ENCODE measurements at places on chromosomes 2 and 18.

DNA sequence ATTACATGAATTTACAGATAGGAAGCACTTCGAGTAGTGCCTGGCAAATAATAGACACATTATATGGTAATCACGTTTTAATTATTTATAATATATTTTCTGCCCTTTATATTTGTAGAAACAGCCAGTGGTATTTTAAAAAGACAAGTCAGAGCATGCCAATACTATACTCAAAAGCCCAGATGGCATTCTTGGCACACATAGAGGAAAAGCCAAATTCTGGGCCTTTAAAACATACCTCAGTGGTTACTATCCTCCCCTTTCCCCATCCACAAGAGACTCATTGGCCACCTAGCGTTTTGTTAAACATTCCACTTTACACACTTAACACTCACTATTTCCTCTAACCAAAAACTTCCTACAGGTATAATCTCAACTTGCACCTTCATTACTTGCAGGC, 63.3 kb upstream of the ZNF804A start:
- no peak for DNase-seq

GRCh38 chr2:127361929-127362885, 25.6 kb downstream of the MAP3K2 start:
- no peak for DNase-seq

- no peak for DNase-seq
Measured at GRCh38 chr18:66264130-66264529, 339.8 kb downstream of the CDH19 start.

DNA sequence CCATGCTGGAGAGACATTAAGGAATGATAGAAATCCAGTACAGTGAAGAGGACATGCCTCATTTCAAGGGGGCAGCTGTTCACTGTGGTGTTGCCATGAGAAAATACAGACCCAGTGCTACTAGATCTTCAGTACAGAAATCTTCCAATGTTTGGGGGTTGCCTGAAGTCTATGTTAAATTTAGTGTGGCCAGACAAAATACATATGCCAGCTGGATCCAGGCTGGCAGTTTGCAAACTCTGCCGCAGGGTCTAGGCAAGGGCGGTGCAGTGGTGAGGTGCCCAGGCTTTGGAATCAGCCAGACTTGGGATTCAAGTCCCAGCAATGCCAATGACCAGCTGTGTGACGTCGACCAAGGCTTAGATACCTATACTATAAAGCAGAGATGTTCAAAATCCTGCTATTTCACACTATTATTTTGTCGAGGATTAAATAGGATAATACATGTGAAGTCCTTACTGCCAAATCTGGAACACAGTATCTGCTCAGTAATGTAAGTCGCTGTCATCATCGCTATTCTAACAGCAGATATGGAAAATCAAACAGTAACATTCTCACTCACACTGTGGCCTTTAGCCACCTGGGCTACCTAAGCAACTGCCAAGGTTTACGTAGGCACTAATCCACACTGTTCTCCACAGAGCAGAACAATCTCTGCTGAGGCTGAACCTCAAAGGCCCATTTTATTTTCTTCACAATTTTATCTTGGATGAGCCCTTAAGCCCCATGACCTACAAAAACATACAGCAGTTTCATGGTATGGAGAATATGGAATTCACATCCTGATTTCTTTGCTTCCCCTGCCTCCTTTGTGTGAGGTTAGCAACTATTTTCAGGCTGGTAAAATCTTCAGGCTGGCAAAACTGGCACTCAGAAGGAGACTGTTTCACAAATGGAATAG, 5.9 kb upstream of the TMSB10 start:
- no peak for DNase-seq

GRCh38 chr2:48607307-48608014, 10.2 kb upstream of the GTF2A1L start:
- no peak for DNase-seq

- no peak for DNase-seq
Measured at GRCh38 chr2:238587776-238588660, 161.3 kb downstream of the ASB1 start.

DNA sequence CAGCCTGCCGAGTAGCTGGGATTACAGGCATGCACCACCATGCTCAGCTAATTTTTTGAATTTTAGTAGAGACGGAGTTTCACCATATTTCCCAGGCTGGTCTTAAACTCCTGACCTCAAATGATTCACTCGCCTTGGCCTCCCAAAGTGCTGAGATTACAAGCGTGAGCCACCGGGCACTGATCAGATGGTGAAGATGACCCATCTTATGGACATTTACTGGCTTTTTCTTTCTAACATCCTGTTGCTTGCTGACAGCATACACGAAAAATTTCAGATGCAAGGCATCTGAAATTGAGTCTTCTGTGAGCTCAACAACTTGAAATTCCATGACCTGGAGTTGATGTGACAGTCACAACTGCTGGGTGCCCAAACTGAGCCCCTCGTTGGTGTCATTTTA, 859.5 kb upstream of the CNTNAP5 start:
- DNase-seq, result no peak

DNA sequence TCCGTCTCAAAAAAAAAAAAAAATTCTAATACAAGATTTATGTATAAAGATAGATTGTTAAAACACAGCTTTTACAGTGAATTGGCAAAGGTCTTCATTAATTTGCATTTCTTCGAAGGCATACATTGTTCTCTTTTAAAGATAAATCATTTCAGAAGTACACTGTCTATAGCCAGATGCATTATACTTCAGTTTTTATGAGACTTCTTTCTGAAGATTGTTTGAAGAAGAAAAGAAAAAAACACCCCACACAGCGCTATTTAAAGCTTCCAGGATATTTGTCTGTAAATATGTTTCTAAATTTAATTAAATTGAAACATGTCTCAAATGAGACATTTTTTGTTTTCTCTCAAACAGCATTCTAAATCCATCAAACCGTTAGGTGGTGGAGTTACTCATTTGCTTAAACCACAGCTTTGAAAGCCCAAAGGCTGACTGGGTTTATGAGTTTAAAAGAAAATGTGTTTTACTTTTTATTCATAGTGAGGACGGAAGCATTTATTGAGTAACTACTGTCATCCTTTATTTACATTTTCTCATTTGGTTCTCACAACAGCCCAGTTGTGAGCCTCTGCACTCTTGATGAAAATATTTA, 42.4 kb upstream of the C1GALT1C1L start:
- no peak for DNase-seq

DNA sequence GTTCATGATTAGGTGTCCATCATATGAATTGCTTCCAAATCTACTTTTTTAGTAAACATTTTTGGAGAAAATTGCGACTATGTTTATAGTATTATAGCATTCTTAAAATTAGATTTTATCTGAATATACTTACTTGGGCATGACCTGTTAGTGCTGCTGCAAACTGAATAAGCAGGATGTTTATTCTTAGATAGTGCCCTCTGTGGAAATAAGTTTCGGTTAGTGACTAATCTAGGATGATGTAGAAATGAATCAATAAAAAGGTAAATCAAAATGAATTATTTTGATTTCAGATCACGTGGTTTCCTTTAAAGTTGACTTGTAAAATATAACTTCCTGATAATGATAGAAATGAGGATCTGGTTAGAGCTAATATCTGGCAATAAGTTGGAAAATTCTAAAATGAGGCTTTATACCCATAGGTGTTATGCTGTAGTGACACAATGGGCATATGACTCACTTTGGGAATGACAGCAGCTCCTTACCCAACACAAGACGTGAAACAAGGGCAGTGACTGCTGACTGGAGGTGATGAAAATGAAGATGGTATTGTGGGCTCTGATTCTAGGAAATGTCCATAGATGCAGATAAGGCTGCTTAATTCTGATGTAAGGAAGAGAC, 165.8 kb upstream of the TCF4 start:
- no peak for DNase-seq

- DNase-seq, result no peak
Measured at GRCh38 chr2:228690681-228691080, 509.2 kb upstream of the SPHKAP start.

GRCh38 chr2:11534071-11534745, 363 bp downstream of the GREB1 start:
- DNase-seq, result no peak

- no peak for DNase-seq
Measured at GRCh38 chr2:200479692-200480265, 30.1 kb downstream of the KCTD18 start.

- DNase-seq, result no peak
Measured at GRCh38 chr2:129925381-129925780, 54.1 kb upstream of the RAB6C start.

DNA sequence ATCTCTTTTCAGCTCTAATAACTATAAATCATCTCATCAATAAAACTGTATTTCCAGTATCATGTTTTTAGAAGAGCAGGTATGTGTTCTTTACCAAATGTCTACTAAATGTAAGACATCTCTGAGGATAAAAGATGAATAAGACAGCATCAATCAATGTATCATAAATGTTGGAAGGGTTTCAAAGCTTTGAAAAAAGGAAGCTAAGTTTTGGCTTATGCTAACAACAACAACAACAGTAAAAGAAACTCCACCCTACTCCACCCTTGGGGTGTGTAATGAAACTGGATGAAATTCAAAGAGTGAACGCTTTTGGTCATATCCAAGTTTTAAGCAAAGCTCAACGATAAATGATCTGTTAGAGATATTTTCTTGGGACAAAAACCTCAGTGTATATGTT, 17.1 kb downstream of the PRKD3 start:
- no peak for DNase-seq

- DNase-seq, result no peak
Measured at GRCh38 chr18:27419646-27420045, 234.5 kb upstream of the CHST9 start.

DNA sequence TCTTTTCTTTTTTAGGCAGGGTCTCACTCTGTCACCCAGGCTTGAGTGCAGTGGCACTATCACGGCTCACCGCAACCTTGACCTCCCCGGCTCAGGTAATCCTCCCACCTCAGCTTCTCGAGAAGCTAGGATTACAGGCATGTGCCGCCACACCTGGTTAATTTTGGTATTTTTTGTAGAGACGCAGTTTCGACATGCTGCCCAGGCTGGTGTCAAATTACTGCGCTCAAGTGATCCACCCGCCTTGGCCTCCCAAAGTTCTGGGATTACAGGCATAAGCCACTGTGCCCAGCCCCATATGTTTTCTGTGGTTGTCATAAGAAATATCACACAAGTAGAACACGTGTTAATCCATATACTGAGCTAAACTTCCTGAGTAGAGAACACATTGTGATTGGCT, 14.6 kb downstream of the ENOSF1 start:
- DNase-seq, result no peak

- no peak for DNase-seq
Measured at GRCh38 chr2:149732730-149733290, 145.2 kb upstream of the MMADHC start.

GRCh38 chr18:26307161-26307773, 81.0 kb downstream of the TAF4B start:
- DNase-seq, result no peak

GRCh38 chr2:153939124-153939796, 67.5 kb downstream of the GALNT13 start:
- DNase-seq, result no peak

- no peak for DNase-seq
Measured at GRCh38 chr2:16409849-16410248, 255.8 kb downstream of the CYRIA start.

DNA sequence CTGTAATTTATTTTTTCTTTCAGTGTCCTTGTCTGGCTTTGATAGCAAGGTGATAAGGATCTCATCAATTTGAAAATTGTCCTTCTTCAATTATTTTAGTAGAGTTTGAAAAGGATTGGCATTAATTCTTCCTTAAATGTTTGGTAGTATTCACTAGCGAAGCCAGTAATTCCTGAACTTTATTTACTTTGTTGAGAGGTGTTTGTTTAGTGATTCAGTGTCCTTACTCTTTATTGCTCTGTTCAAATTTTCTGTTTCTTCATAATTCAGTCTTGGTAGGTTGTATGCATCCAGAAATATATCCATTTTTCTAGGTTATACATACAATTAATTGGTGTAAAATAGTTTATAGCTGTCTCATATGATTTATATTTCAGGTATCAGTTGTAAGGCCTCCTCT, 676.7 kb upstream of the POU3F3 start:
- DNase-seq, result no peak

- no peak for DNase-seq
Measured at GRCh38 chr2:27664154-27664574, 475 bp downstream of the SLC4A1AP start.

GRCh38 chr18:31553800-31554199, 37.9 kb upstream of the TTR start:
- DNase-seq, result no peak

DNA sequence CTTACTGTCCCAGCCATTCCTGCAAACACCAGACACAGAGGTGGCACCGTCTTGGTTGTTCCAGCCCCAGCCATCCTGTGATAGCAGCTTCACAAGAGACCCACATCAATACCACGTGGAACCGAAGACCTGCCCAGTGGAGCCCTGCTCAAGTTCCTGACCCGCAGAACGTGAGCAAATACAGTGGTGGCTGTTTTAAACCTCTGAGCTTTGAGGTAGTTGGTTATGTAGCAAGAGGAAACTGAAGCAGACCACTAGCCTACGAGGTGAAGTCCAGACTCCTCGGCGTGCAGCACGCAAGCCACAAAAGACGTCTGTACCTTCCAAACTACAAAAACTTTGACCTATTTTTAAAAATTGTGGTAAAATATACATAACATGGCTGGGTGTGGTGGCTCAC, 96.1 kb upstream of the ODC1 start:
- no peak for DNase-seq

- no peak for DNase-seq
Measured at GRCh38 chr2:48313036-48313877, 216.7 kb upstream of the STON1 start.

- DNase-seq, result peak; percentile 52
Measured at GRCh38 chr2:224284134-224284946, 117.6 kb downstream of the FAM124B start.

DNA sequence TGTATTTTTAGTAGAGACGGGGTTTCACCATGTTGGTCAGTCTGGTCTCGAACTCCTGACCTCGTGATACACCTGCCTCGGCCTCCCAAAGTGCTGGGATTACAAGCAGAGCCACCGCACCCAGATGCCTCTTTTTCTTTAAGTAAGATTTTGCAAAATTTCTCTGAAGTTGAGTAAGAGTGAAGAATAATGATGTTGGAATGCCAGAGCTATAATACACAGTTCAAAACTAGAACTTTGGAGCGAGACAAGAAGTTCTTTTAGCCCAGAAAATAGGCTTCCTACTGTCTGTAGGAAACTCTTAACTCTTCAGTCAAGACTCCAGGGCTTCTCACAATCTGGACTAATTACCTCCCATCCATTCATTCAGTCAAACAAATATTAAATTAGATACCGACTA, 51.4 kb downstream of the MARCHF4 start:
- DNase-seq, result no peak

DNA sequence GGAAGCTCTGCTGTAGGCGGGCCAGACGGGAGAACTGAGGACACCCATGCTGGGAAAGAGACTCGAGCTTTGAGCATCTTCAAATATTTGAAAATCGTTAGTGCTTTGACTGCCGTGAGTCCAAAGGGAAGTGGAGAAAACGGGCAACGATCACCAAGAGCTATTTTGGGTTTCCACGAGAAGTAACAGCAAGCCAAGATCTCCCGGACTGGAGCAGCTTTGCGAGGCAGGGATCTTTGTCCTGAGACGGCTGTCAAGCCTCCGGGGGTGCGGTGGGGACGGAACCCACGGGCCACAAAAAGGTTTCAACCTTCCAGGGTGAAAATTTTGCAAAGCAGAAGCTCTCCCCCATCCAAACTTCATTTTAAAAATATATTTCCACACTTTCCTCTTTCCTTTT, 195.8 kb downstream of the NDUFA10 start:
- no peak for DNase-seq

Measured in tibial nerve (tissue), 4 donors.